ENCODE measurements at places on chromosomes 7 and 10.

- no peak for DNase-seq
Measured at GRCh38 chr10:126975221-126975620, 70.0 kb downstream of the DOCK1 start.

GRCh38 chr10:71542478-71542877 lies 145.8 kb downstream of the CDH23 start:
- DNase-seq, result no peak

- no peak for DNase-seq
Measured at GRCh38 chr7:74325210-74325565, 36.0 kb downstream of the CLIP2 start.

- DNase-seq, result no peak
Measured at GRCh38 chr7:79923953-79924352, 210.7 kb upstream of the GNAI1 start.

GRCh38 chr7:4822677-4823076 lies 39.2 kb downstream of the PAPOLB start:
- DNase-seq, result no peak

DNA sequence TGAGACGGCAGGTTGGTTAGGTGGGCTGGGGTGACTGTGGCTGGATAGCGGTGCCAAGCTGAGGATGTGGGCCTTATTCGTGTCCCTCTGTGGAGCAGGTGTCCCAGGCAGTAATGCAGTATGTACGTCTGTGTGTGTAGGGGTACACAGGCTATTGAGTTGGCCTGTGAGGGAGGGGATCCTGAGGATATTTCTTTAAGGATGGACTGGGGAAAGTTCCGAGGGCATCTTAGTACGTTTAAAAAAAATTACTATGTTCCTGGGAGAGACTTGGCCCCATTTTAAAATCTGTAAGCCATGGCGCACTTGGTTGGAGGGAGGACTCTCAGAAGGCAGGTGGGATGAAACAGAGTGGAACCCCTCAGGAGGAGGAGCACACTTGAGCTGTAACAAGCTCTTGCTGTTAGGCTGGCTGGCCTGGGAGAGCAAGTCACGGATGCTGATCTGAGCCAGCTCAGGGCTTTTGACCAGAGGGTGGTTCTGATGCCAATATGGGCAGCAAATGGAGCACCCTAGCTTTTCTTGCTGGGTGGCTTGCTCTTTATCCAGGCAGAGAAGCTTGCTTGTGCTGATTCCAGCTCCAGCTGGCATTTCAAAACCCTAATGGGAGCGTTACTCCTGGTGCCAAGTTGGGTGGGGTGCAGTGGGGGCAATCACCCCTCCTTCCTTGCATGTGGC lies 765 bp downstream of the WBP1L start:
- no peak for DNase-seq

GRCh38 chr7:80018941-80019808 lies 115.5 kb upstream of the GNAI1 start:
- peak; percentile 49 for DNase-seq

GRCh38 chr7:1540776-1541271 lies 10.3 kb downstream of the MAFK start:
- DNase-seq, result no peak

DNA sequence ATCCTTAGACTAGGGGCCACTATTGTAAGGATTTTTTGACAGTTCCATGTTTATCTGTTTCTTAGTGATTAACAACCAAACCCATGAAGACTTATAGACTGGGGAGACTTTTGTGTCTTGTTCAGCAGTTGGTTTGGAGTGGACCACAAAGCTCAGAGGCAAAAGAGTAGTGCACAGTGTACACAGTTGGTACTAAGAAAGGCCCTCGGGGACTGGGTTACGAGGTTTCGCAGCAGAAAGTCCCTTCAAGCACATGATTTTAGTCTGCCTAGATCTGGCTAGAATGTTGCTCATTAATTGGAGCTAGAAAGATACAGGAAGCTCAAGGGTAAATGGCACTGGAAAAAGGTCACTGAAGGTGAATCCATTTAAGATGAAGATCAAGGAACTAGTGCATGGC lies 35.4 kb downstream of the CDK14 start:
- DNase-seq, result no peak

- no peak for DNase-seq
Measured at GRCh38 chr7:32020551-32021159, 49.6 kb downstream of the PDE1C start.

- DNase-seq, result no peak
Measured at GRCh38 chr7:33334349-33334748, 205.0 kb downstream of the BBS9 start.

DNA sequence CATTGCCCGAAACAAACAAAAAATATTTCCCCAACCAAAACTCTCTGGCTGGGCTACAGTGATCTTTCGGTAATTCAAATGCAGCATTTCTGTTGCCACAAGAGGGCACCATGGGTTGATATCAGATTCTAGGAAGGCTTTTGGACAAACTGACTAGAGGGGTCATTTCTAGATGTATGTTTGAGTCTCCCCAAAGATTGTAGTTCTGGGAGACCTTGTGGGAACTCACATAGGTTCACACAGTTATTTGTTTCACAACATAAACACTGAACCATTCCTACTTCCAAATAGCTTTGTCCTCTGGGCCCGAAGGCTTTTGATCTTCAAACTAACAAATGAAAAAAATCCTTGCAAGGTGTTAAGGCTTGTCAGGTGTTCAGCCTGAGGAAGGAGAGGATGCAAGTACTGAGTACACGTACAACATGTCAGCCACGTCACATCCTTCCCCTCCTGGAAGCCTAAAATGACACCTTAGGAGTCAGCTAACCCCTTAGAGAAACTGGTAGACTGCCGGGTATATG lies 37.0 kb upstream of the IL15RA start:
- DNase-seq, result peak; percentile 75

GRCh38 chr10:117169480-117169879 lies 27.8 kb upstream of the KCNK18 start:
- no peak for DNase-seq

DNA sequence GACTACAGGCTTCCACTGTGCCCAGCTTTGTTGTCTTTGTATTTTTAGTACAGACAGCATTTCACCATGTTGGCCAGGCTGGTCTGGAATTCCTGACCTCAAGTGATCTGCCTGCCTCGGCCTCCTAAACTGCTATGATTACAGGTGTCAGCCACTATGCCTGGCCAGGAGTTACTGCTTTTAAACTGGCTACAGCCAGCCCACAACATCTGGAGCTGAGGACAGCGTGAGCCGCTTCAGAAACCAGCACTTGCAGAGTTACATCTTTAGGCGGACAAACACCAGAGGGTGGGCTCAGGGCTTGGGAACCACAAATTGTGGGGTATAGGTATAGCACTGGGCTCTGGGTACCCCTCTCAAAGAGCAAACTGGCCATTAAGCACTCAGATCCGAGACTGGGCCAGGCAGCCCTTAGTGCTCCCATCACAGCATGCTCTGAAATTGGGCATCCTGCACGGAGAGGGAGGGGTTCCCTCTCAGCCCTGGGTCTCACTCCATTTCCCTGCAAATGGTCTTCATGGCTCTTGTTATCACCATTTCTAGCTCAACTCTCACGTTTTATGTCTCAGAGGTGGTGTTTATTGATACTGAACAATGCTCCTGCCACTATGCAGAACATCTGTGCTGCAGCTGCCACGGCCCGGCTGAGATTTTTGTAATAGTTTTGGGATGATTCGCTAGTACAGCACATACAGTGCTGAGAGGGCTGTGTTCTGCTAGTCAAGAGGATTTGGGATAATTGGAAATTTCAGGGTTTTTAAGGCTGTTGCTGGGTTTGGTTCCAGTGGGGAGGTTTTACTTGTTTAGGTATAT lies 146.4 kb upstream of the LYZL2 start:
- DNase-seq, result no peak

- no peak for DNase-seq
Measured at GRCh38 chr7:13188922-13189321, 501.5 kb downstream of the ARL4A start.

DNA sequence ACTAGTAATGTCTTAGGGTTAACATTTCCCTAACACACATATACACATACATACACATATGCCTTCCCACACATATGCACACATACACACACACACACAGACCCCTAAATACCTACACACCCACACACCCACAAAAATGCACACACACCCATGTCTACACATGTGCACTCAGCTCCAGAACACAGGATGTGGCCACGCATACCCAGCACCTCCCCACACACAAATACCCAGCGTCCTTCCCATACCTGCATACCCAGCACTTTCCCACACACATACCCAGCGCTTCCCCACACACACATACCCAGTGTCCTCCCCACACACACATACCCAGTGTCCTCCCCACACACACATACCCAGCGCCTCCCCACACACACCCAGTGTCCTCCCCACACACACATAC lies 534.9 kb downstream of the DNAJB6 start:
- no peak for DNase-seq

DNA sequence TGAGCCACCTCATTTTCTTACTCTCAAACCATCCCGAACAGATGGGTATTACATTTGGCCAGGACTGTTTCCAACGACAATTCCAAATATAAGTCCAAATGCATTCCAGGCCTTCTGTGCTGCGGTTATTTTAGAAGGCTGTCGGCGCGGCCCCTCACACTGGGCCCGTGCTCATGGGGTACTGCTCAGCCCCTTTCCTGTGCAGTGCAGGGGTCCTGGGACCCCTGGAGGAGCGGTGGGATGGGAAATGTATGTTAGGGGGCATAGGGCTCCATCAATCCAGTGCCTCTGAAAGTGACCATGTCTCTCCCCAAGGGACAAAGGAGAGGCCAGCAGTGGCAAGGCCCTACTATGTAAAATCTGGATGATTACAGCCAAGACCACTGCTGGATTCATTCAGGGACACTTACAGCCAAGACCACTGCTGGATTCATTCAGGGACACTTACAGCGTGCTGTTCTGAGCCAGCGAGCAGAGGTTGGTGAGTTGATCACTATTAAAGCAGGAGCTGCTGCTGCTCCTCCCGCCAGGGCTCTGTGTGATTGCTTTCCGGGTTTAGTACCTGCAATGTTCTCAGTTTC lies 66.3 kb downstream of the CHST15 start:
- no peak for DNase-seq

DNA sequence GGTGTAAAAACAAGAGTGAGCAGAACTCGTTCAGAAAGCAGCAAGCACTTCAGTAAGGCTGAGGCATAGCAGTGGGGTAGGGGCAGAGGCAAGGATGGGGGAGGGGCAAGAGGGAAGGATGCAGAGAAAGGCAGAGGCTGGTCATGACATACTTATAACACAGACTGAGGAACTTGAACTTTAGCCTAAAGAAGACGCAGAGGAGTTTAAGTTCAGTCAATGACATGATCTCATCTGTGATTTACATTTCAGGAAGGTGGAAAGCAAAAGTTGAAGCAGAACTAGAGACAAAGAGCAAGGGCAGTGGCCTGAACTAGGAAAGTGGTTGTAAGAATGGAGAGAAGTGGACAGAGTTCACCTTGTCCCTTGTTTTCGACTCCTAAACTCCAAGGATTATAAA lies 15.8 kb downstream of the MACC1 start:
- peak; percentile 77 for DNase-seq

DNA sequence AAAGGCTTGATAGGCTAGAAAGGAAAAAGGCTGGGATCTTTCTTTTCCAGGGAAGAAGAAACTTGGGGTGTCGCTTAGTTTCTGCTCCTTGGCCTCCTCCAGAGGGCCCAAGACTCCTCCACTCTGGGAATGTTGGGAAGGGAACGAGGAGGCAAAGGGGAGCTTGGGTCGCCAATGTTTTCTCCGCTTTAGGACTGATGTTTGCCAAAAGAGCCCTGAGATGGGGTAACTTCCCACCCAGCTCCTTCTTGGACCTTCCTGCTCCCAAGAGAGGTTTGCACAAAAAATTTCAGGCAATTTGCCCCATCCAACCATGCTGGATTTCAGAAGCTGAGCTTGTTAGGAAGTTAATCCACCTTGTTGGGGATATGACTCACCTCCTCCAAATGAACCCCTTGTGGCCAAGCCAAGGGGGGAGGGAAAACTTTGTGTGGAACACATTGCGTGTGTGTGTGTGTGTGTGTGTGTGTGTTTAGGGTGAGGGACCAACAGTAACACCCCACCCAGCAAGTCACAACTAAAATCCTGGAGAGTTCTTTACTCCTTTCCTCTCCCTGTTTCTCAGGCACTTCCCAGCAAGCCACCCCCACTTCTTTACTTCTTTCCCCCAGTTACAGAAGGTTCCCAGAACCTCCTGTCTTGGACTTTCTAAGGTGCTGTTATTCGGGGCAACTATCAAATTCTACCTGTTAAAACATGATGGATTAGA lies 8.7 kb upstream of the HOXA2 start:
- no peak for DNase-seq

DNA sequence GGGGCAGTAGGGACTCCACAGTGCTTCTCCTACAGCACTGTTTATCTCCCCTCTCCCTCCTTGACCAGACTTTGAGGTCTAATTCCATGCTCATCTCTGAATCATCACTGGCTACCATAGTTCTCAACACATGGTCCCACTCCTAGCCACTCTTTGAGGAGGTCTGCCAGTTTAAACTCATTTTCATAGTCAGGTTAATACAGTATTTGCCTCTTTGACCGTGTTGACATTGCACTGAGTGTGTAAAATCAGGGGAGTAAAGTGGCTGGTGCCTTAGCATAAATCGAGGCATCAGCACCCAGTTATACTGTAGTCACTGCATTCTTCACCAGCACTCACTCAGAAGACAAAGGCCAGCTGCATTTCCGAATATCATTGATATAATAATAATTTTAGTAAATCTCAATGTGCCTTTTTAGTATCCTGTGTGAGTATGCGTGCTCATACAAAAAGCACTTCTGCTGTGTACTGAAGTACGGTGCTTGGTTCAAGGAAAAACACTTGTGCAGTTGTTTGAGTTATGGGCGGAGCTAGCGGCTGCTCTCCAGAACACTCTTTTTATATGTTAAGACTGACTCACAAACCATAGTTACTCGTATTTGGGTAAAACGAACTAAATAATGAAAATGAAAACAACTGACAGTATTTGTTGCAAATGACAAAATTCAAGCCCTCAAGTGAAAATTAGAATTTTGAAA lies 89.7 kb downstream of the GALNT11 start:
- no peak for DNase-seq

DNA sequence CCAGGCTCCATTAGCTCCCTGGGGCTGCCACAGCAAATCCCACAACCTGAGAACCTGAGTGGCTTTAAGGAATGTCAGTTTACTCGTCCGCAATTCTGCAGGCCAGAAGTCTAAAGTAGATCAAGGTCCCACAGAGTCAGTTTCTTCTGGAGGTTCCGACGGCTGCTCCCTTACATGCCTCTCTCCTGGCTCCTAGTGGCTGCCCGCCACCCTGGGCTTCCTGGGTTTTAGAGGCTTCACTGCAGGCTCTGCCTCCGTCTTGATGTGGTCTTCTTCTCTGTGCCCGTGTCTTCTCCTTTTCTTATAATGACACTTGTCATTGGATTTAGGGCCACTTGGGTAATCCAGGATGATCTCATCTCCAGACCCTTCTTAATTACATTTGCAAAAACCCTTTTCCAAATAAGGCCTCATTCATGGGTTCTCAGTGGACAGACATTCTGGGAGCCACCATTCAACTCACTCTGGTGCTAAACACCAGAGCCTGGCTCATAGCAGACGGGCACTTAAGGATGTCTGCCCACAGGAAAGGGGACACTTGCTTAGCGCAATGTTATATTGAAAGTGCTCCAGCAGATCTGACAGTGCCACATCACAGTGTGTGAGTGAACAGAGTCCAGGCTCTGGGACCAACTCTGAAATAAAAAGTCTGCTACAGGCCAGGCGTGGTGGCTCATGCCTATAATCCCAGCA lies 77.6 kb downstream of the VWC2 start:
- no peak for DNase-seq
